ENCODE measurements at places on chromosomes 2 and 18.

GRCh38 chr2:170227507-170227947 lies 49.6 kb downstream of the MYO3B start:
- DNase-seq = no peak

DNA sequence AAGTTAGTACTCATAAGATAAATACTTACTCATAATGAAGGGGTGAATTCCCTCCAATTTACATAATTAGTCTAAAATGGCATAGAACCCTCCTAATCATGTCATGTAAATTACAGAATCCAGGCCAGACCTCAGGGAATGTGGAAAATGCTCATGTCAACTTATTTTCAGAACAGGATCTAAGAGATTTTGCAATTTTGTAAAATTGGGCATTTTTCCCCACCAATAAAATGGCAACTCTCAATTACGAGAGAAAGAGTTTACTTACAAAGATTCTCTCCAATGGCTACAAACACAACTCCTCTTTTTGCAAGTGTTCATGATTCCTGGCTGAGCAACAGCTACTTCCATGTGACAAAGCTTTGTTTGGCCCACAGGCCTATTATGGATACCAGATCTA lies 33.8 kb upstream of the SP5 start:
- DNase-seq = no peak

DNA sequence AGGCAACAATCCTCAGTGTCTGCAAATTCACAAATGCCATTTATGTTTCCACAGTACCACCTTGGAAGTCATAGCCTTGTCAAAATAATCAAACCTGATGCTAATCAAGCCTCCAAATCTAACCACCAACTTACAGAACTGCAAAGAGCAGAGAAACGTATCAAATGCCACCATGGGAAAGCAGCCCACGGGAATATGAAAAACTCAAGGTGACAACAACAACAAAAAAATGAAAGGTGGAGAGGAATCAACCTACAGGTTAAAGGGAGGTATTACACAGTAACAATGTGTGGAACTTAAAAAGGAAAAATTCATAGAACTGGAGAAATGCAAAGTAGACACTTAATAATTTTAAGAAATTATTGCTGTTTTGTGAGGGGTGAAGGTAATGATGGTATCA lies 46.7 kb downstream of the CD226 start:
- no peak for DNase-seq

GRCh38 chr2:236086971-236087465 lies 81.2 kb downstream of the GBX2 start:
- DNase-seq = no peak

GRCh38 chr2:202486351-202486750 lies 110.2 kb downstream of the BMPR2 start:
- DNase-seq = no peak

DNA sequence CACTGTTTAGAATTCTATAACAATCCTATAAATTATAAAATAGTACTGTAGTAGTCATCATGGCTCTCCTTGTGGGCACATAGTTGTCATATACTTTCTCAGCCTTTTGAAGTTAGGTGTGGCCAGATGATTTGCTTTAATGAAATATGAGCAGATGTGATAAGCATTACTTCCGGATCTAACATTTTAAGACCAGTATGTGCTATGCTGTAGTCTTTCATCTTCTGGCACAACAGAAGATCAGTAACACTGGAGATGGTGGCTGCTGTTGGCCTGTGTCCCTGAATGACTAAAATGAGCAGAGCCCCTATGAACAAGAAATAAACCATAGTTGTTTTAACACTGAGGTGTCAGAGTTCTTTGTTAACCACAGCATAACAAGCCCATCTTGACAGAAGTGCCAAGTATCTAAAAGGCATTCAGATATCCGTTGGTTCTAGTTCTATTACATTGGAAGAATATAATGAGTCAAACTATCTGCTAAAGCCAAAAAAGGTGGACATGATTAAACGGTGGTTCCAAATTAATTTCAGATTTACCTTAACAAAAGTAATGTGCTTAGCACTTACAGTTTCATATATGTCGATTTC lies 6.3 kb downstream of the MEX3C start:
- peak; percentile 85 for DNase-seq

- DNase-seq = peak; percentile 40
These were observed 515 bp upstream of the PLEKHB2 start for GRCh38 chr2:131104487-131105155.

- no peak for DNase-seq
These were observed 67.4 kb downstream of the UBE2E3 start for GRCh38 chr2:181047829-181048228.

DNA sequence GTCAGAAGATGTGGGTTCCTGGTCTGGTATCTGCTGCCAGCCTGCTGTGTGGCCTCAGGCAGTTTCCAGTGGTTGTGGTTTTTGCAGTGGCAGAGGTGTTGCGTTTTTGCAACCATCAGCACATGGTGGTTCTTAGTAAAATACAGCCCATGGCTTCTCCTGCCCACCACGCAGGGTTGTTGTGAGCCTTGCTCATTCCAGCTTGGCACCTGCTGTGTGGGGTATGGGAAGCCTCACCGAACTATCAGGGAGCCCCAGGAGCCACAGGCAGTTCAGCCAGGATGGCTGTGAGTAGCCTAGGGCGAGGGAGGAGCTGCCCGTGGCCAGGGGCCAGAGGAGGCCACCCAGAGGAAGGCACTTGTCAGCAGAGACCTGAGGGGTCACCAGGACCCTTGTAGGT lies 9.8 kb downstream of the ARID5A start:
- DNase-seq = no peak

DNA sequence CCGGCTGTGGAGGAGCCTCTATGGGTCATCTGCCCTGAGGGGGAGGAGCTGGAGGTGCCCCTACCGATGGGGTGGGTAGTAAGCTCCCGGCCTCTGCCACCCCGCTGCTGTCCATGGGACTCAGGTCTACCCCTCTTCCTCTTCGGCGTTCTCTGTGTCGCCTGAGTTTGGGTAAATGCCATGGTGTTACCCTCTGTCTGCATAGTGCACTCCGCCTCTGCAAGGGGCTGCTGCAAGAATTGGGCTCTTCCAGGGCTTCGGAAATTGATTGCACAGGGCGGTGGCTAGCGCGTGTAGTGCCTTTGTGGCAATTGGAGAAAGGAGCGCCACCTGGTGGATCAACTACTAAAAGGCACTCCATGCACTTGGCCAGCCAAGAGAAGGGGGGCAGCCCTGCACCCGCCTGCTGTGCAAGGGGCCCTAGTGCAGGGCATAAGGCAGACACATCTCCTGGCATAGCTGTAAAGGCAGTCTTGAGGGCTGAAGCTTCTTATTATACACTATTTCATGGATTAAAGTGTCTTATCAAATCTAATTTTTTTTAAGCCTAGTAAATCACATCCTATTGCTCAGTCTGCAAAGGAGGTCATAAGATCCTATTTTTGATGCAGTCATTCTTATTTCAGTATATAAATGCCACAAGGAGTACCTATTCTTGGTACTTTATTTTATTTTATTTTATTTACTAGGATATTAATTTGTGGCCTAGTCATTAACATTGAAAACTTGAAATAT lies 308.9 kb downstream of the PDE11A start:
- DNase-seq = peak; percentile 72

DNA sequence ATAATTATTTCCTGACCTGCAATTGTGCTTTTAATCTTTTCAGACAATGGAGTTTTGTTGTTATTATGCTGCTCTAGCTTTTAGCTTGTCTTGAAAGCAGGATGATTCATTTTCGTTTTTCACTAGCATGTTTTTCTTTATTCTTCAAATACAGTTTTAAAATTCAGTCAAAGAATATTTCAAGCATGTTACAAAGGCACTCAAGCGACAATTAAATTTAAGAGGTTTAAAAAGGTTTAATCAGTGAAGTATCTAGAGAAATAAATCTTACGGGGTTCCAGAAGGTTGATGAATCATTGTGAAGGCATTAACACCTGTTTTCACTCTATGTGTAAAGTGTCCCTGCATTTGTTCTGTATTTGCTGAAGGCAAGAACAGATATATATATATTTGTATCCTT lies 390.7 kb upstream of the TMEFF2 start:
- DNase-seq = no peak

DNA sequence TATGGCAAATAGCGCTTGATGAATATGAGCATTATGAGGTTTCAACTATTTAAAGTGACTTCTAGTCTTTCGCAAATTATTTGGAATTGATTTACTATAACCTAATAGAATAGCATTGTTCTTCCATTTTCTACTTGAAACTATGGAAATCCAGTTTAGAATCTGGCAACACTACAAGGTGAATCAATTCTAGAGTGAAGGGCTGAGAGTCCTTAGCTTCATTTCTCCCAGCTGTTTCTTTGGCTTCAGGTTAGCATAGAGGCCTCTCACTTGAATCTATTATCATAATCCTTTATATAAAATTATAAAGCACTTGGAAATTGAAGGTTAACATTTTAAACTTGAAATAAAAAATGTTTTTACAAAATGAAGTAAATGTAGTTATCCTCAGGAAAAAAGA lies 318.8 kb downstream of the CCDC85A start:
- no peak for DNase-seq

DNA sequence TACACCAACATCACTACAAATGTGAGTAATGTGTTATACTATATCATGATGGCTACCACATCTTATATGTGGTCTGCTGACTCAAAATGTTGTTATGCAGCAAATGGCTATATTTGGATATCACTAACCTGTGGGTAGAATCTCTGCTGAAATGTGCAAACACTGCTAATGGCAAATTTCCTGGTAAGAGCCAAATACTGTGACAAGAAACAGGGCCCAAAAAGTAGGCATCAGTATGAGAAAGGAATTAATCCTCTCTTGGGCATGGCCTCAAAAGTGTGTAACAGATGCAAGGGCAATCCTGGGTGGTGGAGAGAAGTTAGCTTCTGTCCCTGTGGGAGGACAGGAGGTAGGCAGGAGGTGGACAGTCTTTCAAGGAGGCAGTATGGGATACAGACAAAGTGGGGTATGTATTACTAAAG lies 13.3 kb downstream of the ATF2 start:
- DNase-seq = no peak

- DNase-seq = no peak
These were observed 125.3 kb downstream of the SLC4A3 start for GRCh38 chr2:219752726-219753125.

Data from T-helper 2 cell (primary cell).